Lower leg skin (tissue), 4 donors: ENCODE measurements at places on chromosomes 12 and 14. TPM values are rescaled to one million over a fixed set of nuclear protein-coding genes. Genes with fewer than 3 reads are reported as not detected.

CLEC12A gene
- total RNA-seq, result 0.51 TPM

- no peak for DNase-seq
Observed at GRCh38 chr14:73252491-73253322, 15.4 kb downstream of the PAPLN start.

GRCh38 chr12:100266835-100267602 lies at the start of the genes DEPDC4 and SCYL2:
DEPDC4 (minus strand) TSS chr12:100267079; CDS start chr12:100267076, 3 bp downstream.
SCYL2 (plus strand) TSS chr12:100267177; CDS start chr12:100282971, 15,794 bp downstream.
- DNase-seq, result peak; percentile 93

DNA sequence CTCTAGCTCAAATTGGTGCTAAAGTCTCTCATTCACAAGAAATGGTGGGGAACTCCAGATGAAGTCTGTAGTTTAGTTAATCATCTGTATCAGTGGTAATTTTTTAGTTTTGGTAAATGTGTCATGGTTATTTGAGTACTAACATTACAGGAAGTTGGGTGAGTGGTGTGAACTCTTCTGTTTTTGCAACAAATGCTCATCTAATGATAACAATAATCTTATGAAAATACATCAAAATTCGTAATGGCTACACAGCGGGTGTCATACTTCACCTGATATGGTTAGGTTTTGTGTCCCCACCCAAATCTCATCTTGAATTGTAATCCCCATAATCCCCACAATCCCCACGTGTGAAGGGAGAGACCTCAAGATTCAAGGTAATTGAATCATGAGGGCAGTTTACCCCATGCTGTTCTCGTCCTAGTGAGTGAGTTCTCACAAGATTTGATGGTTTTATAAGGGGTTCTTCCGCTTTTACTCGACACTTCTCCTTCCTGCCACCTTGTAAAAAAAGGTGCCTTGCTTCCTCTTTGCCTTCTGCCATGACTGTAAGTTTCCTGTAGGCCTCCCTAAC lies 209.3 kb upstream of the FOXN3 start:
- DNase-seq, result no peak

DNA sequence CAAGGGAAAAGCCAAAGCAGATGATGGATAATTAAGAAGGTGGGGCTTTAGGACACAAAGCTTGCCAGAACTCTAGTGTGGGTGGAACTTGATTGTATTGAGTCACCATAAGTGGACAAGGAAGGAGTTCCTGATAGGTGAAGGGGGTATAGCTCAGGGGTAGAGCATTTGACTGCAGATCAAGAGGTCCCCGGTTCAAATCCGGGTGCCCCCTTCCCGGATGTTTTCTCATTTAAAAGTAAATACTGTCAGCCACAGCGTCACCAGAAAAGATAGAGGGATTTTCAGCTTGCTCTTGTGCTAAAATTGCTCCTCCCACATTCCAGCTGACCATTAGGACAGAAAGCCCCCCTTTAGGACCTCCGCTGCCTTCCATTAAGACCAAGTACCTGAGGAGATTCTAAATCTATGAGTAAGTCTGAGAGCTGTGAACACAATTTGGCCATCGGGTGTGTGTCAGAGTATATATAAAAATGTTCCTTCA lies 36.6 kb downstream of the DCAF4 start:
- DNase-seq, result no peak

- no peak for DNase-seq
Observed at GRCh38 chr14:75732888-75733287, 71.8 kb downstream of the TTLL5 start.

DNA sequence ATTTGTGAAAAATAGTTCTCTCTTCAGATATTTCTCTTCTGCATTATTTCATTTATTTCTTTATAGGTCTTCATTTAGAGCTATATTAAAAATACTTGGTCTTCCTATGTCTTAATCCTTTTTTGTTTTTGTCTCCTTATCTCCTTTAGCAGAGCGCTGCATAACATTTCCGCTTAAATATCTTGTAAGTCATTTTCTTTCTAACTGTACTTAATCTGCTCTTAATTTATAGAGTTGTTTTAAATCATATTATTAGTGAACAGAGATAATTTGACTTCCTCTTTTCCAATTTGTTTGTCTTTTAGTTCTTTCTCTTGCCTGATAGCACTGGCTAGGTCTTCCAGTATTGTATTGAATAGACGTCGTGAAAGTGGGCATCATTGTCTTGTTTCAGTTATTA lies 18.0 kb downstream of the LUM start:
- DNase-seq, result no peak

GRCh38 chr14:24094841-24095270 lies 745 bp downstream of the PCK2 start:
- no peak for DNase-seq

KRT8 gene
- total RNA-seq, result 96.0 TPM

GRCh38 chr12:105738051-105738450 lies 400.7 kb downstream of the NUAK1 start:
- DNase-seq, result no peak

GRCh38 chr12:29316752-29317151 lies 64.2 kb downstream of the ERGIC2 start:
- no peak for DNase-seq

DNA sequence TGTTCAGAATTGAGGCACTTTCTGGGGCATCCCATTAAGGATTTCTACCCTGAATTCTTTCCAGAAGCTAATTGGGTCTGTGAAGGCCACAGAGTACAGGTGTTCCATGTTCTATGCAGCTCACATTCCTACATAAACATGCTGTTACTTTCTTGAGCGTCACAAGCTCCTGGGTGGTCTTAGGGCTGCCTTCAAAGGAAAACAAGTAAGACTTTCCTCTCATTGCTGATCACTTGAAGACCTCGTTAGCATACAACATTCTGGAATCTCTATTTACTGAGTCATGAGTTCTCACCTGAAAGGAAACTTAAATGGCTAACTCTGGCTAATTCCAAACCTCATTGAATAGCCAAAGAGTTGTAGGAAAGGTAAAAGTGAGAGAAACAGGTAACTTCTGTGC lies 63.0 kb upstream of the HMGA2 start:
- DNase-seq, result no peak

GRCh38 chr12:125944446-125944845 lies 879.2 kb downstream of the AACS start:
- no peak for DNase-seq
